ENCODE measurements at places on chromosomes 12 and 14.

GRCh38 chr14:102013669-102014200 is 49.4 kb downstream of the DYNC1H1 start:
- no peak for DNase-seq

DNA sequence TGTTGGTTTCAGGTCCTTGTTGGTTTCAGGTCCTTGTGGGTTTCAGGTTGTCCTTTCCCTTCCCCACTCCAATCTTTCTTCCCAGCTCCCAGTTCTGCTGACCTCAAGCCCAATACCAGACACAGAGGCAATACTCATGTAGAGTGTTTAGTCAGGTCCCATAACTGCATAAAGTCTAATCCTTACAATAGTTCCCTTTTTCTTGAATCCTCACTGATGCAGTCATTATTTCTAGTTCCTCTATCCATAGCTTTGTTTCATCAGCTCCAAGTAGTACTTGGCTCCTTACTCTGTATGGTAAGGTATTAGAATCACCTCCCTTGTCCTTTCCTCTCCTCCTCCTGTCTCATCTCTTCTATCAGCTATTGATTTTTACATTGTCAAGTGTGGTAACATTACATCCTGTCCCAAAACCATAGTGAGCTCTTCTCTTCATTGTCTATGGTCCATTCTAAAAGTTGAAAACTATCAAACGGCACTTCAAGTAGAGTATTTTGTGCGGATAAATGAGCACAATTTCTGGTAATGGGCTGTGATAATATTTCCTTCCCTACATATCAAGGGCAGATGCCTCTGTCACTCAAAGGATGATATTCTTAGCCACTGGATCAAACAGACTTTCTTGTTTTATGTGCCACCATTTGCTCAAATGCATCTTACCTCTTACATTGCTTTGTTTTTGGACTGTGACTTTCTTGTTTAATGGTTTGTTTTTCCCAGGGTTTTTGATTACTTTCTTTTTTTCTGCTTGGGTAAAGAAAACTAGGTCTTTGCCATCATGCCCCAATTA is 57.2 kb upstream of the JDP2 start:
- DNase-seq: peak; percentile 82

DNA sequence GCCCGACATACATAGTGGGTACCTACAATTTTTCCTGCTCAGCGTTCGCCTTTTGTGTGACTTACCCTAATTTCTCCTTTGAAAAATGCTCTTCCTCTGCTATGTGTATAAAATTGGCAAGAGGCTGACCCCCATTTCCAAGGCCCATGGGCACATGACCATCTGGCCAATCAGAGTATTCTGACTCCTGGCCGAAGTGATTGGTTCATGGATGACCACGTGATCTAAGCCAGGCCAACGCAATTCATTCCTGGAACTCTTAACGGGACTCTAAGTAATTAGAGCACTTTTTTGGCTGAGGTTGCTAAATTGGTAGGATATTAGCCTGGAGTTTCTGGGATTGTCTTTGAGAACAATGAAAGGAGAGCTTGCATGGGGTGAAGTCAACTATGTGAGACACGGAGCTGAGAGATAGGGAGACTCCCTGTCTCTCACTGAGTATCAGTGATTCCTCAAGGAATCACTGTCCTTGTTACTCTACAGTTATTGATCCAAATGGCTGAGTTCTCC is 110.1 kb upstream of the TBX3 start:
- no peak for DNase-seq

DNA sequence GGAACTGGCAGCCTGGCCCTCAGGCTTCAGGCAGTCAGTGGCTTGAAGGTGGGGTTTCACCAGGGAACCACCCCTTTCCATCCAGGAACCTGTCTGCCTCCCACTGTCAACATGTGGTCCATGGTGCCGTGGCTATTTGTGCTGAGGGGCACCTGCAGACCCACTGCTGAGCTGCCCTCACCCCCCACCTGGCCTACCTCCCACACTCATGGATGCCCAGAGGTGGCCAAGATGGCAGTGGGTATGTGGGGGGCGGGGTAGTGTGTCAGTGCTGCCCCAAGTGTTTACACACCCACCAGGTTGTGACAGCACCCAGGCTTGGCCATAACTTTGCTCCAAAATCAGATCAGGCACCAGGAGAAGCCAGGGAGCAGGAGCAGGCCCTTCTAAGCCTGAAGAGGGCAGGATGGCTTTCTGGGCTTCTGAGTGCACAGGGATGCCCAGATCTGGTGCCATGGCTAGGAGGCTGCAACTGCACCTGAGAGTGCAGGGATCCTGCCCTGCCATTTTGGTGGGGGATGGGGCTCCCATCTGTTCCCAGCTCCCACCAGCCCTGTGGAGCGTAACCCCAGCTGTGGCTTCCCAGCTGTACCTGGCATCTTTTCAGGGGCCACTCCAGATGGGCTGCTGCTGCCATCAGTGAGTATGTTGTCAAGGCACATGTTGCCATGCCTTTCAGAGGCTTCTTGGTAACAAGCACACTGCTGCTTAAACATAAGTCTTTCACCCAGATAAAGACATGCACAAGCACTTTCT is 263.9 kb downstream of the LRIG3 start:
- DNase-seq: no peak

GRCh38 chr12:80813820-80814219 is 97.1 kb downstream of the MYF5 start:
- DNase-seq: peak; percentile 33

- peak; percentile 80 for DNase-seq
Observed at GRCh38 chr12:54428050-54429013, 9.3 kb upstream of the ITGA5 start.

- DNase-seq: no peak
Observed at GRCh38 chr12:106764220-106764619, 10.3 kb upstream of the RIC8B start.

GRCh38 chr12:33455096-33455495 is 15.5 kb upstream of the SYT10 start:
- DNase-seq: no peak

- no peak for DNase-seq
Observed at GRCh38 chr12:9867531-9867930, 1.6 kb downstream of the CLEC2B start.

- peak; percentile 14 for DNase-seq
Observed at GRCh38 chr12:20314328-20314727, 54.0 kb upstream of the PDE3A start.

DNA sequence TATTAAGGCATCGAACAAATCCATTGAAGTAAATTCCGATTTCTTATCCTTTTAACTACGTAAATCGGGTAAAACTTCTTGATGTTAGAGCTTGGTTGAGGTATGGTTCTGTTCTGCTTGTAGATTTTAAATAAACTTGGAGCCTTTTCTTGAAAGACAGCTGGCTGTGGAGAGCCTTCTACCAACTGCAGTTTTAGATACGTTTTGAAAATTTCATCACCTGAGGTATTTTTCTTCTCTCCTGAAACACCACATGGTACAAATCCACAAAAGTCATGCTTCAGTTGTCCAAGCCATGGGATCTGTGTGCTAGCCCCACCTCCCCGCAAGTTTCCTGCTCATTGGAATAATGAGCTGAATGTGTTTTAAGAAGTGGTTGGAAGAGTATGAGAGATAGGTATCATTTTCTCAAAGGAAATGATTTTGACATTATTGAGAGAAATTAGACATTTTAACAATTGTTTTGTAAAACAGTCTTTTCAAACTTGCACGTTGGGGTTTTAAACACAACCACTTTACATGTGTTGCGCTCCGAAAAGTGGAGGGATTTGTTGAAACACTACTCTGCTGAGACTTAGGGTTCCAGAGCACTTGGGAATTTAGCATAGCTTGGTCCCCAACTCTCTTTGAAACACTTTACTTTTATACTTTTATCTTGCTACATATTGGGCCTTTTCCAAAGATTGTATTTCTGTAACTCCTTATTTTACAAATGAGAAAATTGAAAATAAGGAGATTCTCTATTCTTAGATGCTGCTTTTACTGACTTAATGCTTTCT is 1.4 kb downstream of the PPM1A start:
- no peak for DNase-seq

- DNase-seq: no peak
Observed at GRCh38 chr12:90028635-90029051, 320.0 kb upstream of the ATP2B1 start.

DNA sequence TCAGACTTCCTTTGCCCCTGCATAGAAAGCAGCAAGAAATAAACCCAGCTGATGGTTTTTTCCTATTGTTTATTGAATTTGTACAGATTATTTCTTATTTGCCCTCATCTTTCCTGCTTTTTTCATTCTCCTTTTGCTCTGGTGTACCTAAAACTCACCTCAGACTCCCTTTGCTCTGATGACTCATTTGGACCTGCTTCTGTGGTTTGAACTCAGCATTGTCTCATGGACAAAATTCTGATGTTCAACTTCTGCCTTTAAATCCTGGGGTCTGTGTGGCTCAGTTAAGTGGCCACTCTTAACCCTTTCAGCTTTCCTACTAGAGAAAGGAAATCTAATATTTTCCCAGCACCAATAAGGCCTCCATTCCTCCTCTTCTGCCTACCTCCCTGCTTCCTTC is 3.5 kb upstream of the SENP1 start:
- no peak for DNase-seq

DNA sequence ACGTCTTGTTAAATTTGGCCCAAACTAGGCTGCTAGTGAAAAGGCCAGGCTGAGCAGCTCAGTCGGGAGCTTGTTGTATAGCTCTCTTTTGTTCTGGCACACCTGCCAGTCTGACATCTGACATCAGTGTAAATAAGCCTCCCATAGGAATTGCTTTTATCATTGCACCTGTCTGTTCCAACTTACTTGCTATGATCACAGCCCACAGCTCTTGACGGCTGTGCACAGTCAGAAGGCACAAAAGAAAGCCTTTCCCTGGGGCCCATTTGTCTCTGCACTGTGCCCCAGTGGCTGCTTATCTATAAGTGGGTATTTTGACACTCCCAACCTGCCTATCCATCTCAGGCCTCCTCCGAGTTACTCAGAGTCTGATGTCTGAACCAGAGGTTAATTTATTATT is 324.5 kb downstream of the NUAK1 start:
- no peak for DNase-seq

GRCh38 chr12:131613678-131614077 is 97.2 kb upstream of the SFSWAP start:
- peak; percentile 77 for DNase-seq

DNA sequence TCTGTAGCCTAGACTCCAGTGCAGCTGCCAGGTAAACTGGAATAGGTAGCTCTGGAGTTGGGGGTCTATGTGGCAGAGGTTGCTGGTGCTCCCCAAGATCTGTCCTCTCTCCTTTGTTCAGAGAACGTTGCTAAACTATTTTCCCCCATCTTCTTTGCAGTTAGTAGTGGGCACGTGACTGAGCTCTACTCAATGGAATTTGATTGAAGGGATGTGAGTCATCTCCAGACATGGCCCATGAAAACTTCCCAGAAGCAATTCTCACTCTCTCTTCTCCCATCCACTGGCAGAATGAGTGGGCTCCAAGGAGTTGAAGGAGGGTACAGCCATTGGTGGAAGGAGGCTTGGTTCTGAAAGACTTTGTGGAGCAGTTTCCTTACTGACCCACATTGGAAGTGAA is 44.0 kb downstream of the PAH start:
- no peak for DNase-seq

DNA sequence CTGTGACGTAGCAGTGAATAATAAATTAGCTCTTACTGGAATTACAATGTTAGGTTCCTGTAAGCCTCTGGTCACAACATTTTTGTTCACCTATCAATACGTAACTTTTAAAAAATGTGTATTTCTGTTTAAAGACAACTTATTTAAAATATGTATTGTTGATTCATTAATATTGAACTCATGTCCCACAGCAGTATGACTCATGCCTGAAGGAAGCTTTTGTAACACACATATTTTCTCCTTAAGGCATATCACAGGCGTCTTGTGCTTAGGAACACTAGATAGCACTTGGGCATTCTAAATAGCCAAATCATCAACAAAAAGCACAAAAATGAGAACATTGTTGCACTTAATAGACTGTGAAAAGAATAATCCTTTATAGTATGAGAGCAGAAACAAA is 92.5 kb downstream of the GPHN start:
- no peak for DNase-seq

DNA sequence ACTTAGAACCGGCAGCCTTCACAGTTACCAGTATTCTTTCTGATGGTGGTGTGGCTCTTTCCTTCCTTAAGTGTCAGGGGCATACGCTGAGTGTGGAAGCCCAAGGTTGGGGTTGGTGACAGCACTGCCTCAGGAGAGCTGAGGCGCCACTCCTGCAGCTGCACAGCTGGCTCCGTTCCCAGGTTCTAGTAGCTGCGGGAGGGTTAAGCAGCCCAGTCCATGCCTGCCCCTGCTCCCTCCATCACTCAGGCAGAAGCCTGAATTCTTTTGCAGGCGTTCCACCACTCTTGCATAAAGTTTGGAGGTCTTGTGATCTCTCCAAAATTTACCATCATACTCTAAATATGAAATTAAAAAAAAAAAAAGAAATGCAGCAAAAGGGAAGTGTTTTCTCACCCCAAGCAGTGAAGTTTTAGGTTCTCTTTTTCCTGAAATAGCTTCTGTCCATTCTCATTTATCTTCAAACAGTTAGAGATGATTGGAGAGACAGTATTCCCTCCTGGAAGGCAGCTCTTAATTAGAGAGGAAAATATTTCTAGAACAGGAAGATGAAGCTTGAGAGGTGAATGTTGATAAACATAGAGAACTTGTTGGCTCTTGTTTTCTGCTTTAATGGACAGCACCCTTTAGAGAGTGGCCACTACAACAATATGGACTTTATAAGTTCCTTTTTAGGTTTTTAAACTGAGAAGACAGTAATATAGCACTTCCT is 136.1 kb downstream of the FGD4 start:
- peak; percentile 68 for DNase-seq

- DNase-seq: no peak
Observed at GRCh38 chr12:89661706-89662330, 46.8 kb downstream of the ATP2B1 start.

DNA sequence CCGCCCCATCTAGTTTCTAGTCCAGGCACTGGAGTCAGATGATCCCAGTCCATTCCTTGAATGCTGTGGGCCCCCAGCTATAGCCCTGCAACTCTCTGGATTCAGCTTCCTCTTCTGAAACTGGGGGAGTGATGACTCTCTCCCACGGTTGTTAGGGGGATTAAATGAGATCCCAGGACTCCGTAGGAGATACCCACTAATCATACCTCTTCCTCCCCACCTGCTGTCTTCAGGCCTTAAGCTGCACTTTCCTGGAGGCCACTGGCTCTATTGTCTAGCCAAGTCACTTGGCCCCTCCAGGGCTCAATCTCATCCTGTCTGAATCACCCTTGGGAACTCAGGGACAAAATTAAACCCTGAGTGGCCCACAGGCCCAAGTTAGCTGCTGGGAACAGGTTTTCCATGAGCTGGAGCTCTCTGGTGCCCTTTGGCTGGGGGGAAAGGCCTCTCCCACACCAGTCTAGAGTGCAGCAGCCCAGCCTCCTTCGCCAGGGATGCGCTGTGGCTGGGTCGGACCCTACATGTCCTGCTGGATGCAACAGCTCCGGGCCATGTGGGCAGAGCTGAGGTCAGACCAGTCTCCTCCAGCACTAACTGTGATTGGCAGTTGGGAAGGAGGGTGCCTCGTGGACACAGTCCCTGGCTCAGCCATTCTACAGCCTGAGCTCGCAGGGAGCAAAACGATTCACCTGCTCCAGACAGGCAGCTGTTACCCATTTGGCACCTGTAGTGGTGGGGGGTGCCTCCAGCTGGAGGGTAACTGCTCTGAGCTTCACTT is 6.0 kb upstream of the ASB2 start:
- peak; percentile 21 for DNase-seq

Measured in MV-4-11 (cell line).